ENCODE measurements at places on chromosomes 12 and 14. TPM values are rescaled to one million over a fixed set of nuclear protein-coding genes. Genes with fewer than 3 reads are reported as not detected.
A peak's percentile ranks its signal among the peaks of the same experiment; 100 is the strongest.

- peak; percentile 23 for DNase-seq
These were observed 25.7 kb downstream of the RAB21 start for GRCh38 chr12:71780237-71780822.

GRCh38 chr12:7793211-7793610 is 4.0 kb downstream of the NANOG start:
- no peak for DNase-seq

DNA sequence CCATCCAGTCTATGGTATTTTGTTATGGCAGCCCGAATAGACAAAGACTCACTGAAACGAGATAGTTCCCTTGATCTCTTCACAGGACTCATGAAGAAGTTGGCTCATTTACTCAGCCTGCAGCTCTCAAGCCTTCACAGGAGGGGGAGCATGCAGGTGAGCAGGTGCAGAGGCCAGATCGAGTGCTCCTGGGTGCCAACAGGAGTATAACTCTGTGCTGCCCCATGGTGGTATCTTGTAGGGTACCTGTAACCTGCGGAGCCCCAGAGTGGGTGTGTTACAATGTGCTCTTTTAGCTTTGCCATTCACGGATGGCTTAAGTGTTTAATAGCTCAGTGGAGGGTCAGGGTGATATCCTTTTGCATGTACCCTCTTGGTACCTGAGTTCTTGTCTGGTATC is 159.5 kb downstream of the METTL25 start:
- no peak for DNase-seq

The BDKRB1 gene
- polyA plus RNA-seq, result 0.24 TPM

DNA sequence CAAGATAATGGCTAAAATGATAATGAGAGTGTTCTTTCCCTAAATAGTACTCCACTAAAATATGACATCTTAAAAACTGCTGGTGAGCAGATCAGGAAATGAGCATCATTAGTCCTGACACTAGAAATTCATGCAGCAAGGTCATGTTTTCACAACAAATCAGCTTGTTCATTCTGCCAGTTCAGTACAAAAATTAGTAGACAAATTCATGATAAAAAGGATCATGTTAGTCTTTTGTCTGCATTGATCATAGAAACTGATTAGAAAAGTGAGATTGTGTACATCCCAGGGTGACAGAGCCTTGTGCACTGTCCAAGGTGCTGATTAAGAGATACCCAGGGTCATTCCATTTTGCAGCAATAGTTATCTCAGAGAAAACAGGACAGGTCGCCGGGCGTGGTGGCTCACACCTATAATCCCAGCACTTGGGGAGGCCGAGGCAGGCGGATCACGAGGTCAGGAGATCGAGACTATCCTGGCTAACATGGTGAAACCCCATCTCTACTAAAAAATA is 163.6 kb downstream of the RIMBP2 start:
- no peak for DNase-seq

The TBX3 gene
- 119 TPM for polyA plus RNA-seq

GRCh38 chr12:127607146-127607725 is 659.7 kb upstream of the TMEM132C start:
- no peak for DNase-seq

The GPR162 gene
- 17.0 TPM for polyA plus RNA-seq

DNA sequence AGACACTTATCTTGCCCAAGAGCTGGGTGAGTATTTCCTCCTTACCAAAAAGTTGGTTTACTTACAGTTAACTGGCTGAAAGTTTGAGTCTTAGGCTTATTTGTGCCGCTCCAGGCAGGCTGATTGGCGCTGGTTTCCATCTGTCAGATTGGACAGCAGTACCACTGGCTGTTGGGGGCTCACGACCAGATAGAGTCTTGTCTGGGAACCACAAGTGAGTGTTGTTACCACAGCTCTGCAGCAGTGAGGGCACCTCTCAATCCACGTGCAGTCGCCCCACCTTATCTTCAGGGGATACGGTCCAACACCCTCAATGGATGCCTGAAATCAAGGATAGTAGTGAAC is 58.9 kb downstream of the DDX51 start:
- DNase-seq, result no peak

- no peak for DNase-seq
These were observed 684.5 kb downstream of the C12orf50 start for GRCh38 chr12:87344699-87345098.

The GPX2 gene
- 0.55 TPM for polyA plus RNA-seq

The OVCH1 gene
- polyA plus RNA-seq, result not detected

The KRT75 gene
- not detected for polyA plus RNA-seq

DNA sequence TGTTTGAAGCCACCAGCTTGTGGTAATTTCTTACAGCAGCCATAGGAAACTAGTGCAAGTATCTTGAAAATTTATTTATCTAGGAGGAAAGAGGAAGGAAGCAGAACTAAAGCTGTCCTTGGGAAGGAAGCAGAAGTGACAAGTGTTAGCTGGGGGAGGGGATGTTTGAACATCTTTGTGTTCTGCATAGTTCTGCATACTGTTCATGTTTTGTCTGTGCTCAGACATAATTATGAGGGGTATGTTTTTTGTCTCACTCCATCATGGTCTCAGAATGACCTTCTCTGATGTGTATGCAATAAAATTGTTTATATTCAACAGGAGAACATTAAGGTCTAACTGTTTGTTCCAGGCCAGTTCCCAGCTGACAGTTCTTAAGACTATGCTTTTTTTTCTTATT is 606.5 kb downstream of the GALC start:
- DNase-seq, result no peak

The IQSEC3 gene
- polyA plus RNA-seq, result 6.7 TPM

The LRCOL1 gene
- polyA plus RNA-seq, result 0.85 TPM

The SLC35F4 gene
- polyA plus RNA-seq, result 0.18 TPM

DNA sequence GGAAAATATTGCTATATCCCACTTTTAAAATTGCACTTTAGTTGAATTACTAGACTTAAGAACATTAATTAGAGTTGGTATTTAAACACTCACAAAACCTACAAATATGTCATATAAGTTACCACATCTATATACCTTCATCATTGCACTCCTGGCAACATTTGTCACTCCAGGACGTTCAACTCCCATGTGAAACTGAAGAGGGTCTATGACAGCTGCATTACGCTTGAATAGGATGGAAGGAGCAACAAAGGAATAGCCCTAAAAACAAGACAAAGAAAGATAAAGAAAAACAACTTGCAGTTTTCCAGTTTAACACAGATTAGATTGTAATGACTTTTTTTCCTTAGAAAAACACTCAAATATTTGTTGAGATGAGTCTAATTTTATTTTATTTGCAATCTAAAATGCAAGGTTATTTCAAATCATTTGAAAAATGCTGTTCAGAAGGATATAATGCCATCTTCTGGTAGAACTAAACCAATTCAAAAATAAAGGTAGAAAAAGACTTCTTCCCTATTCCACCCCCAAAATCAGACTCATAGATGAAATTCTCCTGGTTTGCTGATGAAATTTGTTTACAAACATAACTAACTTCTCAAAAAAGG is 84.3 kb upstream of the TTC7B start:
- no peak for DNase-seq

The NKX2-1 gene
- 148 TPM for polyA plus RNA-seq

The OR6C2 gene
- polyA plus RNA-seq, result not detected

The GALNT8 gene
- 1.4 TPM for polyA plus RNA-seq

The LRTM2 gene
- polyA plus RNA-seq, result not detected

DNA sequence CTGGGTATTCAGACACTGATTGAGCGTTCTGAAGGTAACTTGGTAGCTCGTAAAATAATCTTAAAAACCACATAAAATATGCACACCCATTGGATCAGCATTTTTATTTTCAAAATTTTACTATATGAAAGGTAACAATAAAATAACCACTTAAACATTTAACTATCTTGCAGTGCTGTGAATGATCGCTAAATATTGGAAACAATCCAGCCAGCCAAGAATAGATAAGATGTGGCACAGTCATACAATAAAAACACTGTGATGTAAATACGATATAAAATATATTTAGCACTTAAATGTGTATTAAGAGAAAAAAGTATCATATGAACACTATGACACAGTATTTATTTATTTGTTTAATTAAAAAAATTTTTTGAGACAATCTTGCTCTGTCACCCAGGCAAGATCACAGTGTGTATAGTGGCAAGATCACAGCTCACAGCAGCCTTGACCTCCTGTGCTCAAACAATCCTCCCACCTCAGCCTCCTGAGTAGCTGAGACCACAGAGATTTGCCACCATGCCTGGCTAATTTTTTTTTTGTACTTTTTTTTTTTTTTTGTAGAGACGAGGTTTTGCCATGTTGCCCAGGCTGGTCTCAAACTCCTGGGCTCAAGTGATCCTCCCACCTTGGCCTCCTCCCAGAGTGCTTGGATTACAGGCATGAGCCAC is 39.4 kb downstream of the SDR9C7 start:
- no peak for DNase-seq

GRCh38 chr14:56896922-56897321 is 86.6 kb upstream of the OTX2 start:
- DNase-seq, result no peak

DNA sequence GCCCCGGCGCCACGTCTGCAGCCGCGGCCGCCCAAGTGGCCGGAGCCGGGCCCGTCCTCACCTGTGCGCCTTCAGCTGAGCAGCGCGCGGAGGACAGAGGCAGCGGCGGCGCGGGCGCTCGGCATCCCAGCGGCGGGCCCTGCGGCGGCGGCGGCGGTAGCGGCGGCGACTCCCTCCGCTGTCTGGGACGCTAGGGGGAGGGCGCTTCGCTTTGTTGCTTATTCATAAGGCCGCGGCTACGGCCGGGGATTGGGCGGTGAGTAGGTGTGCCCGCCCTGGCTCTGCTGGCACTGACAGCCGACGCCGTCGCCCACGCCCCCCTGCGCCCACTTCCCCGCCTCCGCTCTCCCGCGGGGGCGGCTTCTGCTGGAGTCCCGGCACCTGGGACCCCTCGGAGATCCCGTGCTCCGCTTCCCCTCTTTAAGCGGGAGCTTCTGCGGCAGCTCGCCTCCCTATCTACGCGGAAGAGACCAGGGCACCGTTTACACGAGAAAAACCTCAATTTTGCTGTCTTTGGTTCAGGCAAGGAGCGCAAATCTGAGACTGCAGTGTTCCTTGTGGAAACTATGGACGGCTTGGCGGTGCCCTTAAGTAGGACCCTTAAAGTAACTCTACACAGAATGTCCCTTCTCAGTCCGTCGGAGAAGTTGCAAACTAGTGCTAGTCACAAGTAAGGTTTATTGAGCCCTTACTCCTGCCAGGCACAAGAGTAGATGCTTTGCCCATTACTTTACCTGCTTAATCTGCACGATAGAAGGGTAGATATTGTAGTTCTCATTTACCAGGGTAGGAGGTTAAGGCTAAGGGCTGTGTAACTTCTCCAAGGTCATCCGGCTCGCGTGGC is at the start of gene ARMH4:
TSS of gene ARMH4 (minus strand) at position 200 of the 844 bp plus-strand sequence. CDS start 12,855 bp downstream, outside the sequence.
- DNase-seq, result peak; percentile 83

Data from right lung (tissue), 10 donors.